ENCODE measurements at places on chromosomes 7 and 10.

DNA sequence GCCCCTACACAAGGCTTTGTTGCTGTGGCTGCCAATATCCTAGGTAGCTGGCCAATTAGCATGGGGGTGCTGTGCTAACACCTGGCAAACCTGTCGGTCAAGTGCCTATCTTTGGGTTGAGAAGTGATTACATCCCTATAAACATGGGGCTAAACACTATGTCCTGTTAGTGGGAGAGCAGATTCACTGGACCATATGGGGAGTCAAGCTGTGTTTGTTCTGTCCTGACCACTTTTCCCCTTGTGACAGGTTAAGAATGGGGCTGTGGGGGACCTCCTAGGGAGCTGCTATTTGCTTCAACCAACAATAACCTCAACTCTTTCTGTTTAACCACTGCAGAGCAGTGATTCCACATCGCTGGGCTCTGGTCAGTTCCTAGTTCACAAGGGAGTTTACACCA, 151.5 kb upstream of the AOAH start:
- no peak for DNase-seq

GRCh38 chr10:76784076-76784475, 853.5 kb downstream of the KCNMA1 start:
- no peak for DNase-seq

GRCh38 chr7:42687211-42688055, 224.4 kb downstream of the C7orf25 start:
- no peak for DNase-seq

GRCh38 chr10:58969576-58969975, 206.9 kb upstream of the PHYHIPL start:
- DNase-seq = no peak

DNA sequence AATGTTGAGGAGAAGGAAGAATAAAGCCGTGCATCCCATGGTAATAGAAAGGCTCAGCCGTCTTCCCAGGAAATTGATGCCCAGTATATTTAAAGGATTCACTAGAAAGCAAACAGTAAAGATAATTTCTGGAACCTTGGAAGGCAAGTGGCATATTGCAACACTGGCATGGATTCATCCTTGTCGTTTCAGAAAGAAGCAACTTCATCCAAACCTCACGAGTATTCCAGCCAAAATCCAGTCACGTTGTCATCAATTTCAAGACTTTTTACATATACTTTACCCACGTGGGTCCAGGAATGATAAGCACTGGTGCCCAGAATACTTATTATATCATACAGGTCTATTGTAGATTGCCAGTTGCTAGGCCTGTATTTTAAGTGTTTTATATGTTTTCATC, 73.8 kb downstream of the SVOPL start:
- no peak for DNase-seq

- no peak for DNase-seq
Observed at GRCh38 chr7:47634273-47634672, 52.4 kb upstream of the TNS3 start.

DNA sequence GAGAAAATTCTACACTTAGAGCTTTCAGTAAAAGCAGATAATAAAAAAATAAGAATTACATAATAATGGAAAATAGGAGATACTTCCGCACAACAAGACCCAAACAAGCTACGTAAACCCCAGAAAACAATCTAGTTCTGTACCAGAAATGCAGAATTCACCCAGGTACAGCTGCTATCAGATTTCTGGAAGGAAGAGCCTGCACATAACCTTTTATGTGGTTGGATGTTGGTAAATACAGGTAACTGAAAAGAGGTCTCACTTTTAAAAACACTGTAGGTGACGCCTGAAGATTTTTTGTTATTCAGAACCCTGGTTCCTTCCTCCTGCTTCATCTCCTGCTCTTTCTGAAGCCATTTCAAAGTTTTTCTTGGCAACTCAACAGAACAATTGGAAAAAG, 29.9 kb downstream of the PANK1 start:
- no peak for DNase-seq

DNA sequence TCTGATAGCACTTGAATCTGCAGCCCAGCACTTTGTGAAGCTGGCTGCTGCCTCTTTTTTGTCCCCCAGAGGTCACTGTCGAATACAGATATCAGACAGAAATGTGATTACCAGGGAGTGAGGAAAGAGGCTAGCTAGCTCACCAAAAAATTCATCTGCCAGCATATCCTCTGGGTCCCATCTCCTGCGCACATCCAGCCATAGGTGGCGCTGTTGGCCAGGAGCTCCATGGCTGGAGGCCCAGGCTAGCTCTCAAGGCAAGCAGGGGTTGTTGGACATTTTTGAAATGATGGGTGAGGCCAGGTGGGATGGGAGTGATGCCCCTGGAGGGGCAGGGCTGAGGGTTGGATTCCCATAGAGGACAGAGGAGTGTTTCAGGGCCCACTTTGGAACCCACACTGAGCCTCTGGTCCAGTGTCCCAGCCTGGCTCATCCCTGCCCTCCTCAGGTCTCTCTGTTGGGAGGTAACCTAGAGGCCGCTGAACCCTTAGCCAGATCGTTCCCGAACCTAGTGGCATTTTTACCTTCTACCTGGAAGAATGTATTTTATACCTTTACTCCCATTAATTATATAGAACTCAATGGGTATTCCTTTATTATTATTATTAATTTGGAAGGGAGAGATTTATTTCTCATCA, 14.8 kb downstream of the DPCD start:
- peak; percentile 63 for DNase-seq

DNA sequence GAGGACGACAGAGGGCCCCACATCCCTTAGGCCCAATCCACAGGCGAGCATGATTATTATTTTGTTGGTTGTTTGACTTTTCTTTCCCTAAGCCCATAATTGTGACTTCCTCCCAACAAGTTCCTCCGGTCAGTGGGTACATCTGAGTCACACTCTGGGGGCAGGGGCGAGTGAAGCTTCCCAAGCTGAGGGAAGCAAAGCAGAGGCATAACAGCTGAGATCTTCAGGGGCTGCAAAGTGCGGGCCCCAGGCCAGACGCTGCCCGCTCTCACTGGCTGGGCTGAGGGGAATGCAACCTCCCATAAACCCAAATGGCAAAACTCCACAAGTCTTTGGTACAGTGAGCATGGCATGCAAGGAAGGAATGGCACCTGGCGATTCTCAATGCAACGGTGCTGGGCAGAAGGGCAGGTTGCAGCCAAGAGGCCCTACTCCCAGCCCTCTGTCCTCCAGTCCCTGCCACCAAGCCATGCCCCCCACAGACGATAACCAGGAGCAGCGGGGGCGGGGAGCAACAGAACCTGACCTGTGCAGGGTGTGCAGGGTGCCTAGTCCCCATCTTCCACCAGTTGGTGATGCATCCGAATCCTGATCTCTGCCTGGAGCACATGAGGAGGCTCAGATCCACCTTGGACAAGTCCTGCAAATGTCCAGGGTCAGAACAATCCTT, 25.3 kb downstream of the TNS3 start:
- DNase-seq = no peak

DNA sequence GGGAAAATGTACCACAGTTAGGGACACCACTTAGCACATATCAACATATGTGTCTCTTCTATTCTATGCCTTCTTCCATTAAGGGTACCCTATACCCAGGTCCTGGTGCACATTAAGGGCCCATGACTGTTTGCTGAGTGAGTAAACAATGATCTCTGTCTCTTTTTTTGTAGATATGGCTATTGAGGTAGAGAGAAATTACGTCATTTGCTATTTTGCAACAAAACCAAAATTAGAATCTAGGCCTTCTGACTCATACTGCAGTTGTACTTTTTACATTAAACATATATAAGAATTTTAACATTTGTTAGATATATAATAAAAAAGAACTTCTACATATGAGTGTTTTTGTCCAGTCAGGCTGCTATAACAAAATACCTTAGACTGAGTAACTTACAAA, 683.2 kb upstream of the LRRN3 start:
- no peak for DNase-seq

GRCh38 chr7:5421714-5422395, 1.8 kb downstream of the TNRC18 start:
- DNase-seq = no peak

DNA sequence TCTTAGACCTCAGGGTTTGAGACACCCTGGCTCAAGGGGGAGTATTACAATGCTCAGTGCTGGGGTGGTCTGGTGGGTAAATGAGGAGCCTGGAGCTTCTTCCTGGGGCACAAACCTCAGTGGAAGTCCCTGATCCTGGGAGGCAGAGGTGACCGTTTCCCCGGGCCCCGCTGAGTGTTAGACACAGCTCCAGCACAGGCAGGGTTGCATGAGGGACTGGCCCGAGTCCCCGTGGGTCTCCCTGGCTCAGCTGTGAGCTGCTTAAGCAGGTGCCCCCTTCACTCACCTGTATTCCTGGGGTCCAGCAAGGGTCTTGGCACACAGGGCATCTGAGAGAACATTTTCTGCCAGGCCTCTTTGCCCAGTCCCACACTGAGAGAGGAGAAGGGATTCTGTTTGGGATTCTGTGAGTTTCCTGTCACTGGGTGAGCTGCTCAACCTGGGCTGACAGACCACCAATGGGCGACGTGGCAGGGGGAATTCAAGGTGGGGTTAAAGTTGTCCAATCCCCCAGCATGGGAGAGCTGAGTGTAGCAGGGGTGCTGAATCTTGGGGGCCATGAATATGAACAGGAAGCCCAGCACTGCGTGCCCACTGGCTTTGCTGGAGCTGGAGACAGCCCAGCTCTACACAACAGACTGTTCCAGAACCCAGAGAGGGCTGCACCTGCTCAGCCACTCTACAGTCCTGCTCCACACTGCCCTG, 29.9 kb downstream of the DDIT4 start:
- DNase-seq = no peak

DNA sequence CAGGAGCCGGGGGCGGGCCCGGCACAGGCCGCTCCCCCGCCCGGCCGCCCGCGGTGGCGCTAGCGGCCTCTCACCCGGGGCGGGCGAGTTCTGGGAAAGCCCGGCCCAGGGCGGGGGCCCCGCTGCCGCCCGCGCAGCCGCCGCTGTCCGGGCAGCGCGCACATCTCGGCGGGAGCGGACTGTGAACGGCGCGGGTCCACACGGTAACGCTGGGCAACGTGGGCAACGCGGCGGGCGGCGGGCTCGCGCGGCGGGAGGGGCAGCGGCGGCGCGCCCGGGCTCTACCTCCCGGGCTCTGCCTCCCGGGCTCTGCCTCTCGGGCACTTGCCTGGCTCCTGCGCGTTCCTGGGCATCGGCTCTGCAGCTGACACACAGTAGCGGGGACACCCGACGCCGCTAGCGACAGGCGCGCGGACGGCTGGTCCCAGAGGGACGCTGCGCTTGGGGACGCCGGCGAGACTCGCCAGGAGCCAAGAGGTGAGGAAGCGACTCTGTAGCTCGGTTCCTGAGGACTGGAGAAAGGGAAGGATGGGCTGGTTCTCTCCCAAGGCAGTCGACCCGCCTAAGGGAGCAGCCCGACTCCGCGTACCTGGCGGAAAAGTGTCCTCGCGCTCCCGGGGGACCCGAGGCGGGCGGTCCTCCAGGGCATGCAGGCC, at the start of gene PLCE1:
Gene PLCE1 (plus strand): TSS at position 150 of the 656 bp plus-strand sequence. CDS start 37,116 bp downstream, outside the sequence.
- peak; percentile 69 for DNase-seq

- DNase-seq = no peak
Observed at GRCh38 chr7:131550846-131551245, 5.6 kb downstream of the PODXL start.

GRCh38 chr10:62237966-62238365, 30.7 kb downstream of the RTKN2 start:
- DNase-seq = no peak

- no peak for DNase-seq
Observed at GRCh38 chr7:51850126-51850525, 533.5 kb upstream of the COBL start.

DNA sequence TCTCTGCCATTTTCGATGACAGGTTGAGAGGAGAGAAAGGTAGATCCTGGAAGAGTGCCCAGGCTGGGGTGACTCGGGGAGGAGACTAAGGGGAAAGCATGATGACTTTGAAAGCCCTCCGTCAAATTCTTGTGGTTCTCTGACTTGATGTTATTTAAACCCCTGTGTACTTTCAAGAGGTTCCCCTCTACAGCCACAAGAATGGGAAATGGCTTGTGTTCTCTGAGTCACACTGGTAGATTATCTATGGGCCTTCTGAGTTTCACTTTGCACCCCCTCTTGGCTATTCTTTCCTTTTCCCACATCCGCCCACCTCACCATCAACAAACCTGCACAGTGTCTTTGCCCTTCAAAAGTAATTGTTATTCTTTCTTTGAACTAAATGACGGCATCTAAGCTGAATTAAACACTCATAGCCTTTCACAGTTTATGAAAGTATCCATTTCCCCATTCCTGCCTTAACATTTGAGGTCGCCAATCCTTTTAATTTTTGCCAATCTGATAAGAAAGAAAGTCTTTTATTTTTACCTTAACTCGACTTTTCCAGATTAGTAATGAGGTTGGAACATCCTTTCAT, 24.1 kb downstream of the PRF1 start:
- no peak for DNase-seq

GRCh38 chr7:130286881-130287280, 6.1 kb upstream of the CPA4 start:
- no peak for DNase-seq

- no peak for DNase-seq
Observed at GRCh38 chr7:107605218-107605815, 25.3 kb downstream of the BCAP29 start.

- DNase-seq = no peak
Observed at GRCh38 chr7:134473861-134474291, 15.0 kb upstream of the AKR1B1 start.

GRCh38 chr10:75894761-75895160, 463.3 kb downstream of the LRMDA start:
- no peak for DNase-seq

DNA sequence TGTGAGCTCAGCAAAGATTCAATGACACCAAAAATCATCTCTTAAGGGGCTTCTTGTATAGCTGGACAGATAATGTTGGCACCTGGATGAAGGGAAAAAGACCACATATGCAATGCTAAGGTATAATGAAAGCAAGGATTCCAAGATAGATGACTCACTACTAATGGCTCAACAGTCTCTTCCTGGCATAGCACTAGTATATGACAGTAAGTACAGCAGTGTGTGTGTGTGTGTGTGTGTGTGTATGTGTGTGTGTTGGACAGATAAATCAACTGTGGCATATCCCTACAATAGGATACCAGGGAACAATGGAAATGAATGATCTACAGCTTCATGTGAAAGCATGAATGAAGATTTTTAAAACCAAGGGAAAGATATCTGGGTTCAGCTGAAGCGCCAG, 257.1 kb downstream of the SFMBT2 start:
- DNase-seq = no peak

- DNase-seq = no peak
Observed at GRCh38 chr7:134356421-134356936, 39.7 kb upstream of the SLC35B4 start.

GRCh38 chr7:102988631-102989560, 76.1 kb downstream of the LRRC17 start:
- no peak for DNase-seq

Measured in NCI-H1436 (cell line).